ENCODE measurements at places on chromosomes 6 and 20. TPM values are rescaled to one million over a fixed set of nuclear protein-coding genes. Genes with fewer than 3 reads are reported as not detected.

The ATP6V1G2 gene
- 3.8 TPM for total RNA-seq

The BMP5 gene
- not detected for total RNA-seq

The CST7 gene
- not detected for total RNA-seq

The C20orf141 gene
- not detected for total RNA-seq

DNA sequence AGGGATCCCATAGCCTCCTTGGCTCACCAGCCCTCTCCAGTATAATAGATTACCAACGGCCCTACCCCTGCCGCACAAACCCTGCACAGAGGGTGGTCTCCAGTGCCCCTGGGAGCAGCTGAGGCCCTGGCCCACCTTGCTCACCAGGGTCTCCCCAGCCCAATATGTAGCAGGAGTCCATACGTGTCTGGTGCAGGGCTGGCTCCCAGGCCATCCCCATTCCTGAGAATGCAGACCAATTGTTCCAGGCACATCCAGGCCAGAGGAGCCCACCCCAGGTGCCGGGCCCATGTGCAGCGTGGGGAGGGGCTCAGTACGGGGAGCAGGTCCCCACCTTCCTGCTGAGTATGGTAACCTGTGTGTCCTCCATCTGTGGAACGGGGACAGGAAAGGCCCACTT lies 251.9 kb downstream of the TAF4 start:
- DNase-seq: no peak

GRCh38 chr6:5850848-5851255 lies 155.9 kb downstream of the NRN1 start:
- DNase-seq: no peak

- DNase-seq: no peak
Observed at GRCh38 chr6:148325316-148326068, 17.1 kb upstream of the SASH1 start.

- DNase-seq: no peak
Observed at GRCh38 chr20:19966840-19967239, 50.3 kb upstream of the NAA20 start.

DNA sequence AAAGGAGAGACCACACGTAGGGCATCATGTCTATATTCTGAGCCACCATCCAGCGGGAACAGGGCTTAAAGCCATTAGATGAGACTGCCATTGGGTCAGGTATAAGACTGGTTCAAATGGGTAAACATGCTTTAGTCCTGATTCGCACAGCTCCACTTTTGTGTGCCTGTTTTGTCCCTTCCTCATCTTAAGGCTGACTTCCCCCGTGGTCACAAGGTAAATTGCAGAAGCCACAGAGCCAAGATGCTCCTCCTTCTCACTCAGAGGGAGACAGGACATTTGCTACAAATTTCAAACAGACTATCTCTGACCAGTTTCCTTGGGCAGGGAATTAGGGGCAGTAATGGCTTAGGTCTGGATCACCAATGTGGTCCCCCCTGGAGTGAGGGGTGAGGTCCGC lies 11.4 kb upstream of the IFNGR1 start:
- no peak for DNase-seq

GRCh38 chr20:9995510-9996272 lies 39.1 kb upstream of the ANKEF1 start:
- peak; percentile 23 for DNase-seq

DNA sequence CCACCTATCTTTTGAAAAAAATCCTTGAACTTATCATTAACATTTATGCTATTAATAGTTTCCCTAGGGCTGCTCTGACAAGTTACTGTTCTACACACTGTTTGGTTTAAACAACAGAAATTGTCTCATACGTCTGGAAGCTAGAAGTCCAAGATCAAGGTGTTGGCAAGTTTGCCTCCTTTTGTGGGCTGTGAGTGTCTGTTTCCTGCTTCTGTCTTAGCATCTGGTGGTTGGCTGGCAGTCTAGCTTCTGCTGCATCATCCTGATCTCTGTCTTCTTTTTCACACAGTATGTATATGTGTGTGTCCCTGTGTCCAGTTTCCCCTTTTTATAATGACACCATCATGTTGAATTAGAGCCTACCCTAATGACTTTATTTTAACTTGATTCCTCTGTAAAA lies 154.8 kb downstream of the RPS12 start:
- no peak for DNase-seq

- peak; percentile 59 for DNase-seq
Observed at GRCh38 chr20:13613917-13614316, 24.8 kb downstream of the TASP1 start.

DNA sequence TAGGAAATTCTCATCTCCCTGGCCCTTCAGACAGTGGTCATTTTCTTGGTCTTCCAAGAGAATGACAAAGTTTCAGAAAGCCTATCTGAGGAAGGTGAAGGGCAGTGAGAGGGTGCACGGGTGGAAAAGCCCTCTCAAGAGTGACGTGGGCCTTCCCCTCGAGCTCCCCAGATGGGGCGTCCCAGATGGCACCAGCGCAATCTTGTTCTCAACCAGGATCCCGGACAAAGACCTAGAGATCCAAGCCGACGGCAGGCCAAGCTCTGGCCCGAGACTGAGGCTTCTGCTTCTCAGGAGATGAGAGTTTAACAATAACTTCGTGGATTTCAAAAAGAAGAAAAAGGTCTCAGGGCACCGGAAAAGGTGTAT lies 797 bp upstream of the ZNF133 start:
- no peak for DNase-seq

DNA sequence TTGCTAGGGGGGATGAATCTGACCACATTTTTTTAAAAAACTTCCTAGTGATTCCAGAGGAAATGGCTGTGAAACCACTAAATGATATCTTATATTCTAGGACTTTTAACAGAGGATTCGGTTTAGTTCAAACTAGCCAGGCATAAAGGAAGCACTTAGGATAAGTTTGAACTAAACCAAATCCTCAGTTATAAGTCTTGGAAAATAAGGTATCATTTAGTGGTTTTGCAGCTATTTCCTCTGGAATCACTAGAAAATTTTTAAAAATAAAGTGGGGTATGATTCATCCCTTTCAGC lies 327.9 kb upstream of the QKI start:
- no peak for DNase-seq

DNA sequence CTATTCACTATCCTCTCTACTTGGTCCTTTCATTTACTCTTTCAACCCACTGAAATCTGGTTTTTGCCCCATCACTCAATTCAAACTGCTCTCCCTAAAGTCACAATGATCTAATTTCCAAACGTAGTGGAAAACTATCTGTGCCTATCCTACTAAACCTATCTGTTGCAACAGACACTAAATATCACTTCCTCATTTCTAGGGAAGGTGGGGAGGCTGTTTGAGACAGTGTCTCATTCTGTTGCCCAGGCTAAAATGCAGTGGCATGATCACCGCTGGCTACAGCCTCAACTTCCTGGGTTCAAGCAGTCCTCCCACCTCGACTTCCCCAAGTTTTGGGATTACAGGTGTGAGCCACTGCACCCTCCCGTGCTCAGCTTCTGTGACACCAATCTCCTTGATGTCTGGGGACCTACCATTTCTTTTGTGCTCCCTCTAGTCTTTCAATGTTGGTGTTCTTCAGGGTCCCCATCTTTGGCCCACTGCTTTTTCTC lies 8.8 kb downstream of the RANBP9 start:
- DNase-seq: no peak

DNA sequence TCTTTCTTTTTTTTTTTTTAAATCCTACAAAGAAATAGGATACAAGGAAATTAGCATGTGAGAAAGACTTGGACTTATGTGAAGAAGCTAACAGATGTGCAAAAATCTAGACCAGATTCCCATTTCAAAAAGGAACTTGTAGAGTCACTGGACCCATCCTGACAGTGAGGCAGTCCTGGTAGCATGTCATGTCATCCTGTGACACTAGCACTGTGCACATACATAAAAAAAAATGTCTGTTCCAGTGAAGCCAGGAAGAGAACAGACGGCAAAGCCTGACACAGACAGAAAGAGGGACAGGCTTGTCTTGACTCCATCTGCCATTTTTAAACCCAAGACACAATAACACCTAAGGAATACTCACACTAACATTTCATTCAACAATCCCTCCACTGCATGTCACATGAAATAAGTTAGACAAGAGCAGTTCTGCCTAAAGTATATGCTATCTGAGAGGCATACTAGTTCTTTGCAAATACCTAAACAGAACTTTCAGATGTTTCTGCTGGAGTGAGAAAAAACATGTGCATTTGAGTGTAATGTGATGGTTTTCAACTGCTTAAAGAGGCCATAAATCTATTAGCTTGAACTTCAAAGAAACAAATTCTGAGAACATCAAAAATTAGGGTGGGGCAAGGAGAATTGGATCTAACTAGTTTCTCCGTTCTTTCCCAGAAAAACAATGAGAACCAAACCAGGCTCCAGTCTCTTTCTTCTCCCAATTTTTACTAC lies 159.6 kb downstream of the BACH2 start:
- DNase-seq: no peak

- no peak for DNase-seq
Observed at GRCh38 chr20:24488800-24489175, 19.4 kb downstream of the SYNDIG1 start.

DNA sequence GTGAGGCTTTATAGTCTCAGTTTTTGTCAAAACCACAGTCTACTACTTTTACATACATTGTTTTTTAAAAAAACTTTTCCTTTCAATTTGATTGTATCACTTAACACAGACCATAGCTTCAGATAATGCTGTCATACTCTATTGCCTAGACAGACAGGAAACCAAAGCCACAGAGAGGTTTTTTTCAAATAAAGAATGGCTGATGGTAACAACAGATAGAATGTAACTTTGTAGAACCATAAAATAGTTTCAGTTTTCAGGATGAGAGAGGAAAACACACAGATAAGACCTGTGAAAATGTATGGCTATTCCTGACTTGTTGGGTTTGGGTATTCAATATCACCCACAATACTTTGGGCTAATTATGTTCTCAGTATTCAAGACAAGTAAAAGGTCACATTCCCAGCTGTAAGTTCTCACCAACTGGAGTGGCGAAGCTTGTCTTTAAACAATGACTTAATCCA lies 94.0 kb downstream of the ADGRG6 start:
- DNase-seq: no peak

DNA sequence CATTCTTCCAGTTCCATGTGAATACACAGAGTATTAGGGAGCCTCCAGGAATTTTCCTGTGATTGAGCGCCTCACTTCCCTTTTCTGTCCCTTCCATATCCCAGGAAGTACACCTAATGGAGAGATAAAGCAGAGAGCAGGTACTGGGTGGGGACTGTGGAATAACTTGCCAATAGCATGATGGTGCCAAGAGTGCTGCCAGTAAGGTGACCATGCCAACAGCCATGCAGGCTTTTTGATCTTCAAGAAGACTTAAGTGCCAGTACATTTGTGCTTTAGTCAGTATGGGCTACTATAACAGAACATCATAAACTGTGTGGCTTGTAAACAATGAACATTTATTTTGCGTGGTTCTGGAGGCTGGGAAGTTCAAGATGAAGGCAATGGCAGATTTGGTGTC lies 160.2 kb upstream of the RIMS1 start:
- no peak for DNase-seq

- no peak for DNase-seq
Observed at GRCh38 chr20:9066191-9066590, 2.7 kb upstream of the PLCB4 start.

- DNase-seq: no peak
Observed at GRCh38 chr6:125747589-125748405, 1.6 kb upstream of the HEY2 start.

Measured in fibroblast of the aortic adventitia (primary cell).